Aortic smooth muscle cell (primary cell): ENCODE measurements at places on chromosomes 5 and 9. TPM values are rescaled to one million over a fixed set of nuclear protein-coding genes. Genes with fewer than 3 reads are reported as not detected.

FBP2 gene
- total RNA-seq = 0.06 TPM in 1 of 2 replicates, not detected in the other

ADRB2 gene
- 3.7 and 6.2 TPM in 2 replicates for total RNA-seq

TRIM14 gene
- 0.92 and 1.8 TPM in 2 replicates for total RNA-seq

ACSL6 gene
- total RNA-seq = 0.25 TPM in 1 of 2 replicates, not detected in the other

GRK6 gene
- total RNA-seq = 15.8 and 21.7 TPM in 2 replicates

CARD6 gene
- total RNA-seq = 20.1 and 20.9 TPM in 2 replicates

SPATA31A3 gene
- total RNA-seq = not detected in 2 replicates

SHC3 gene
- total RNA-seq = 9.2 and 16.4 TPM in 2 replicates

MCC gene
- 18.5 and 25.8 TPM in 2 replicates for total RNA-seq

DIAPH1 gene
- 35.9 and 44.5 TPM in 2 replicates for total RNA-seq
